ENCODE measurements at places on chromosomes 7 and 10.

DNA sequence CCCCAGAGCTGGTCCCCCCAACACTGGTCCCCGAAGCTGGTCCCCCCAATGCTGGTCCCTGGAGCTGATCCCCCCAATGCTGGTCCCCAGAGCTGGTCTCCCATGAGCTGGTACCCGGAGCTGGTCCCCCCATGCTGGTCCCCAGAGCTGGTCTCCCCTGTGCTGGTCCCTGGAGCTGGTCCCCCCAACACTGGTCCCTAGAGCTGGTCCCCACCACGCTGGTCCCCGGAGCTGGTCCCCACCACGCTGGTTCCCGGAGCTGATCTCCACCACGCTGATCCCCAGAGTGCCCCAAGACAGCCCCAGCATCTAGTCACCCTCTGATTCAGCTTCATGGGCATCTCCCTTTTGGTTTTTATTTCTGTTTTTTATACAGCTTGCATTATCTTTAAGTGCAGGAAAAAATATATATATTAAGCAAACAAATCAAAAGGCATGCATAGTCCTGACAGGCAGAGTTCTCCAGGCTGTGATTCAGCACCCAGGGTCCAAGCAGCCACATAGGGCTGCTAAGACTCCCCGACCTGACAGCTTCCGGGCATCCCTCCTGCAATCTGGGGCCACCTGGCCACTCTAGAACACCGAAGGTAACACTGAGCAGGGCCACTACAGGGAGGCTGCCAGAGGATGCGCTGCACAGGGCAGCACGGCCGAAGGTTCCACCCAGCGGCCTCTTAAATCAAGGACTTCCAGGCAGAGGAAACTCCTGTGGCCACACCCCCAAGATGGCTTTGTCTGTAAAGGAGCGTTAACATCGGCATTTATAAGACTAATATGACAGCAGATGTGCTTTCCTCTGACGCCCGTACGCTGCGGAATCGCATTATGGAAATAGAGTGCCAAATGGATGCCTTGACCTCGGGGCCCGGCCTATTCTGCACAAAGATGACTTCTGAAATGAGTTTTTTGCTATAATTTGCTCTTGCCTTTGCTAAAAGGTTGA, 215.0 kb downstream of the PTPRN2 start:
- no peak for DNase-seq

- no peak for DNase-seq
These were observed 23.6 kb downstream of the PIP4K2A start for GRCh38 chr10:22690614-22691431.

DNA sequence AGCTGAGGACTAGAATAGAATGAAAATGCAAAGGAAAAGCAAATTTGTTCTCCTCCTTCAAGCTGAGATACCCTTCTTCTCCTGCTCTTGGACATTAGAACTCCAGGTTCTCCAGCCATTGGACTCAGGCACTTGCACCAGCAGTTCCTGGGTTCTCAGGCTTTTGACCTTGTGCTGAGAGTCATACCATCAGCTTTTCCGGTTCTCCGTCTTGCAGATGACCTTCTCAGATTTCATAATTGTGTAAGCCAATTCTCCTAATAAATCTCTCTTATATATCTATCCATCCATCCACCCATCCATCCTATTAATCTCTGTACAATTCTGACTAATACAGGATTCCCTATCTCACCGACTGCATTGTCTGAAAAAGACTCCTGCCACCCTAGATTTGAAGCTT, 108.3 kb downstream of the AHR start:
- DNase-seq, result no peak

GRCh38 chr7:5429253-5429856, 5.7 kb upstream of the TNRC18 start:
- DNase-seq, result no peak

GRCh38 chr10:80158598-80159127, 26.1 kb downstream of the PLAC9 start:
- no peak for DNase-seq

DNA sequence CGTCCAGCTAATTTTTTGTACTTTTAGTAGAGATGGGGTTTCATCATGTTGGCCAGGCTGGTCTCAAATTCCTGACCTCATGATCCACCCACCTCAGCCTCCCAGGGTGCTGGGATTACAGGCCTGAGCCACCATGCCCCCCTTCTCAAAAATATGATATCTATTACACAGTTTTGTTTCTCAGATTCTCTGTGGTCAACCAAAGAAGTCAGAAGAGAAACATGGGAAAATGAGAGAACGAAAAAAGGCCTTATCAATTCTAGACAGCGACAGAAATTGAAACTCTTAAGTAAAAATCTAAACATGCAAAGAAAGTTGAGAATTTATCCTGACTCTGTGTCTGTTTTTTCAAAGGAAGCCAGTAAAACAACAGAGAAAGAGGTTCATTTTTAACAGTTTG, 283.8 kb upstream of the PLXDC2 start:
- no peak for DNase-seq

DNA sequence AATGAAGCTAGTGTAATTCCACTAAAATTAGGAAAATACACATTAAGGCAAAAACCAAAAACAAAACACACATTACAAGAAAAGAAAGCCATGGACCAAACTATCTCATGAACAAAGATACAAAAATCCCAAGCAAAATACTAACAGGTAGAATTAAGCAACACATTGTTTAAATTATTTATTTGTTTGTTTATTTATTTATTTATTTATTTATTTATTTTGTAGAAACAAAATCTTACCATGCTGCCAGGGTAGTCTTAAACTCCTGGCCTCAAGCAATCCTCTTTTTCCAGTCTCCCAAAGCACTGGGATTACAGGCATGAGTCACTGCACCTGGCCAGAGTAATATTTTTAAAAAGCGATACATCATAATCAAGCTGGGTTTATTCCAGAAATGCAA, 6.8 kb upstream of the SLC29A3 start:
- DNase-seq, result no peak

DNA sequence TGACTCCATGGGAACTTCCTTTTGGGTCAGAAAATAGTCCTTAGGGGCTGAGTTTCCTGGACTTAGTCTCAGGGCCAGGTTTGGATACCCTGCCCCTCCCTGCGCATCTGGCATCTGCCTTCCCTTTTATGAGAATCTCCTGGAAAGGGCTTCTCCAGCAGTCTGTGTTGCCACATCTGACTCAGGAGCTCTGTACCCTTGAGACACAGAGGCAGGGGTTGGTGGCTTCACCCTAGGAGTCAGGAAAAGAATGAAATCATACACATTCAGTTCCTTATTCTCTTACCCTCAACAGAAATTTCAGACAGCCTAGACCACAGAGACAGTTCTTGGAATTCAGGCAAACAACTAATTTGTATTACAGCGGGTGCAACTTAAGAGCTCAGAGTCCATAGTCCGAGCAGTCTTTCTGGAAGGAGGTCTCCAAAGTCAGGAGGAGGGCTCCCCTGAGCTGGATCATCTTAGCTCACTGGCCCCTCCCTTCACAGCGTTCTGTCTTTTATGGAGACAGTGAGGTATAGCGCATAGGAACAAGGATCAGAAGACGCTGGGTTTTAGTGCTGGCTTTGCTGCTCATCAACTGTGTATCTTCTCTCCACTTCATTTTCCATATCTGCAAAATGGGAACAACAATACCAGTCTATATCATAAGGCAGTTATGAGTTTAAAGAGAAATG, 3.0 kb upstream of the PLAU start:
- no peak for DNase-seq

DNA sequence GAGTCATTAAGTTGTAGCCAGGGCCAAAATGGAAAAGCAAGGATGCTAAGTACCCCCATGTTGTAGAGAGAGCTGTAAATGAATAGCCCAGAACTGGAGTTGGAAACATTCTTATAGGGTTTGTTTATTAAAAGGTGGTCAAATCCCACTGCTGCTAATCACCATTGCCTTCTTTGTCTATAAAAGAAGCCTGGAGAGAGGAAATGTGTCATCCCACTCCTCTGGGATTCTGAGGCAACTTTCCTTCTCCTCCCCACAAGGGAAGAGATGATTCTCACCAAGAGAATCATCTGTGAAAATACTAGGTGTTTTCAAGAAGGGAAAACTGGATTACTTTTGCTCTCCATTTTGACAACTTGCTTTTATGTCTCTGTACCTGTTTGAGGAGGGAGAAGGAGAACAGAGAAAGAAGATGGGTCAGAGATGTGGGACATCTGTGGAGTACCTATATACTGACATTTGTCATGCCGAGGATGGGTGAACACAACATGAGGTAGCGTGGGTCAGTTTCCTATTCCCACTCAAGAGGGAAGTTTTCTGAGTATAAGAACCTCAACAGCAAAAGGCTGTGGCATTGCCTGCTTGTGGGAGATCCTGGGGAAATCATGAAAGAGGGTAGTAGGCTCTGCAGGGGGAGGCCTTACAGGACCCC, 262.2 kb downstream of the KIF20B start:
- no peak for DNase-seq

GRCh38 chr7:37816922-37817590, 31.3 kb upstream of the NME8 start:
- DNase-seq, result no peak

GRCh38 chr10:99854860-99855259, 72.4 kb downstream of the ABCC2 start:
- no peak for DNase-seq

DNA sequence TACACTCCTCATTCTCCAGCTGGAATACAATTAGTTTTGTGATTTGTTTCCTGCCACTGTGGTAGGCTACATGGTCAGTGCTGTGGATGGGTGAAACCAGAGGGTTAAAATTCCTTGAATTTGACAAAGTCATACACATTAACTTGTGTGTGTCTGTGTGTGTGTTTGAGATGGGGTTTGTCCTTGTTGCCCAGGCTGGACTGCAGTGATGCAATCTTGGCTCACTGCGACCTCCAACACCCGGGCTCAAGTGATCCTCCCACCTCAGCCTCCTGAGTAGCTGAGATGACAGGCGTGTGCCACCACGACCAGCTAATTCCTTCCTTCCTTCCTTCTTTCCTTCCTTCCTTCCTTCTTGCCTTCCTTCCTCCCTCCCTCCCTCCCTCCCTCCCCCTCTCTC, 24.8 kb upstream of the GIMAP8 start:
- DNase-seq, result no peak

DNA sequence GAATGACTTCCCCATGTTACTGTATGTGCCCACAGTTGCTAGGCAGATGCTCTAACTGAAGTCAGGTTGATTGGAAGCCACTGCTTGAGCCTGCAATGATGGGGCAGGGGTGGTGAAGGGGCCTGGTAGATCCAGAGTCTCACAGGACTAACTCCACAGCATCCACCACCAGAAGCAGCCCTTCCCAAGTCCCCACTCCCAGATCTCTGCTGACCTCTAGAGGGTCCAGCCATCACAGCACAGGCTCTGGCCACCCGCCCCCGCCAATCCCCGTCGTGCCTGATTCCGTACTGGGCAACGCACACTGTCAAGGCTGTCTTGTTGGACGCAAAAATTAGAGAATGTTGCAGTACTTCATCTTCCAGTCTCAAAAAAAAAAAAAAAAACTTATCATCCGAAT, 136.8 kb upstream of the PDE1C start:
- no peak for DNase-seq

DNA sequence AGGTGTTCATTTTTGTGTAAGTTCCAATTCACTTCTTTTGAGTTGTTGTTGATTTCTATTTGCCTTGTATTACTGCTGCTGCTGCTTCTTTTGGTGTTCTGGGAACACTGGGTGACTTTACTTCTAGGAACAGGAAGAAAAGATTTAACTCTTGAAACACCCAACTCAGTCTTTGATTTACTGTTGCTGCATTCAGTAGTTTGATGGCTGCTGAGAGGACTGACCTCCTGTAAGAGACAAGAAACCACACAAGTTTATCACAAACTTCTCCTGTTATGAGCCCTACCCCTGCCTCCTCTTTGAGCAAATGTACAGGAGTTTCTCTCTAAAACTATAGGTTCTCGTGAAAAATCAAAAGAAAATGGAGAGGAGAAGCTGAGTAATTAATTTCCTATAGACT, 161.7 kb downstream of the CTTNBP2 start:
- no peak for DNase-seq

- DNase-seq, result peak; percentile 45
These were observed 784 bp upstream of the SERPINE1 start for GRCh38 chr7:101125989-101126650.

- no peak for DNase-seq
These were observed 37.0 kb upstream of the DNAJB6 start for GRCh38 chr7:157299613-157300368.

- no peak for DNase-seq
These were observed 196.0 kb upstream of the TMEM72 start for GRCh38 chr10:44715136-44715535.

- DNase-seq, result no peak
These were observed 14.3 kb downstream of the INSIG1 start for GRCh38 chr7:155311826-155312537.

DNA sequence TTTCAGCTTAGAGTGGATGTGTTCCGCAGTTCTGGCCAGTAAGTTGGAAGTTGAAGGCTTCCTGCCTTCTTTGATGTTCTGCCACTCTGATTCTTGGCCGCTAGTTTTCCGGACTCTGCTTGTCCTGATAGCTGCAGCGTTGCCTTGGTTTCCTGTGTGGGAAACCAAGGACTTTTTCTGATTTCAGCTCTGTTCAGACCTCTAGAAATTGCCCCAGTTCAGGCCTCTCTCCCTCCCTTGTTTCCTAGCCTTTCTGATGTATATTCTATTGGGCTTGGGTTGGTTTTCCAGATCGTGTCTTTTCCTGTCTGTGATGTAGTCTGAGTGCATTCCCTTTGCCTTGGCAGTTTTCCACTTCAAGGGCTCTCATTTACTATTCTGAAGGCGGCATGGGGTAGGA, 318.7 kb downstream of the BBS9 start:
- DNase-seq, result no peak

DNA sequence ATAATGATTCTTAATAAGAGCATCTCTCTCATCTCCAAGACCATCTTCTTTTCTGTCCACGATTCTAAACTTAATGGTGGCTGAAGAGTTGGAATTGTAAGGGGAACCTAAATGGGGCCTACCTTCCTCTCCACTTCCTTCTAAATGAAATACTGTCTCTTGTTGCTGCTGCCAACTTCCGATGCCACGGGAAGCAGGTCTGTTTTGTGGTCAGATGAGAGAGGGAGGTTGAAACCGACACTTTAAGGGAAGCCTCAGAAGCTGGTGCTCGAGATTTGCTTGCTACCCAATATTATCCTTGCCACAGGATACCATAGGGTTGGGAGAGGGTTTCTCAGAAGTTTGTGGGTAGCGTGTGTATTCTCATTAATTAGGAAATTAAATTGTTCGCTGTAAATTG, 464.1 kb downstream of the SUGCT start:
- no peak for DNase-seq

DNA sequence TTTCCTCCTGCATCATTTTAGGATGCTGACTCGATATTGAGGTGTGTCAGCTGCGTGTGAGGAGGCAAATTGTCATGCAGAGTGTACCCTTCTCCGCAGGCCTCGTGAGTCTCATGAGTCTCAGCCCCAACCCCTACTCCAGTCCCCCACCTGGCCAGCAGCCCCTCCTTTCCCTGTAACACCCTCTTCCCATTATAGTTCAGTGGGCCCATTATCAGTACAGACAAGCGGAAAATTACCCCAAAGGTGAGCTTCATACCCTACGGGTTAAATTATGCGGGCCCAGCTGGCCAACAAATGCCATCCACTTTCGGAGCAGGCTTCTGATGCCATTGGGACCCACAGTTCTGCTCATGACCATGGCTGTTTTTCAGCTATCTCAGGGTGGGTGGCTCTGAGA, 25.2 kb downstream of the SFTPD start:
- no peak for DNase-seq
